Inflammatory macrophage treated with lipopolysaccharide for 1 hour (primary cell): ENCODE measurements at places on chromosomes 1 and 21.

DNA sequence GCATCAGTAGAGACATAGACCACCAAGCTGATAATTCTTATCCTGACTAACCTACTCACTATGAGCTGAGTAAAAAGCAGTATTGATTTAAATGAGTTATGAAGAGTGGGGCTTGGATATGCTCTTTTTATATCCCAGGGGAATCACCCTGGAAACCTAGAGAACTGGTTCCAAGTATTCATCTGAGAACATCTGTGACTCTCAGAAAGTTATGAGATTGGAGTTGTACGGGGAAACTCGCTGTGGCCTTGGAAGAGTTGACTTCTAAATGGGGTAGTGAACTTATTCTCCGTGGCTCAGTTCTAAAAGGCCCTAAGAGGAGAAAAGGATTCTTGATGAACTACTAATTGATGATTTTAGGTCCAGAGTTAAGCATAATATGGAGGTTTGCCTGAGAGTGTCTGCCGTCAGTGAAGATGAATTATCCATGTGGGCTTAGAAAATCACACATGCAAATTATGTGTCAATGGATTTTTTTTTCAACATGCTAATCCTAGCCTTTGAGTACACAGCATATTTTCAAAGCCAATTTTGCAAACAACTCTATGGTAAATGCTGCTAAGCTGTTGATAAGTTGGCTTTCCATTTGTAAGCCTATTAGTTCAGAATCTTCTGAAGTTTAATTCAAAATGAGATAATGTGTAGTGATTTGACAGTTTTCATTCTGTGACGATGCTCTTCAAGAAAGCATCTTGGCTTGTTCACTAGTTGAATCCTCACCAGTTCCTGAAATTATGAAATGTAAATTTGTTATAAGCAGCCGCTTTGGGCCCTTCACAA, 122.7 kb downstream of the FGGY start:
- no peak for DNase-seq

DNA sequence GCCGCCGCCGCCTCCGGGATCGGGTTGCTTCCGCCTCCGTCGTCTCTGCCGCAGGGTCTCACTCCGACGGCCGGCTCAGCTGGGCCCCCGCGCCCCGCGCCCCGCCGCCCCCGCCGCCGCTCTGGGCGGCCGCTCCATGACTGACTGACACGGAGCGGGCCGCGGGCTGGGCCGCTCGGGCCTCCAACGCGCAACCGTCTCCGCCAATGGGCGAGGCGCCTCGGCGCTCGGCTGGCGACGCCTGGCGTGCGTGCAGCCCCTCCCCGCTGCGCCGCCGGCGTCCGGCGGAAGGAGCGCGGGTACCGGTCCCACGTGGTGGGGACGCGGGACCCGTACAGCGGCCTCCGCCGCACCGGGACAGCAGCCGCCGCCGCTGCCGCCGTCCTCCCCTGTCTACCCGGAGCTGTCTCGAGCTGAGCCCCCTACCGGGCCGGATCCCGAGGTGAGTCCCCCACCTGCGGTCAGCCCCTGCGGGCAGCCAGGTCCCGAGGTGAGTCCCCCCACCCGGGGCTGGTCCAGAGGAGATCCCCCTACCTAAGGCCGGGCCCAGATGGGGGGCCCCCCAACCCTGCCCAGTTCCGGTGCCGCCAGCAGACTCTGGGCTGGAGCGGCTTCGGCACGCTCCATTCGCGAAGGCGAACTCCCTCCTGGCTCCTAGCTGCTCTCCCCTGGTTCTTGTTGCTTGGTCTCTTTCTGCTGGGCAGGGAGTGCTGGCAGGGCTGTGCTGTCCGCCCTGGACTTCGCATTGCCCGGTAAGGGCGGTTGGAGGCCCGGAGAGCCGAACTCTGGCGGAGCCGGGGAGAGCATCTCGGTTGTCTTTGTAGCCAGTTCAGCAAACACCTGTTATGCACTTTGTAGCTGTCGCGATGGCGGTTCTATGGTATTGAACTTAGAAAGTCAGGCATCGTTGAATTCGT, at the start of the genes TAF5L and URB2:
Gene TAF5L (minus strand): TSS at position 208 of the 917 bp plus-strand sequence. CDS start 11,640 bp downstream, outside the sequence.
Gene URB2 (plus strand): TSS at position 333 of the 917 bp plus-strand sequence. CDS start 1,387 bp downstream, outside the sequence.
- DNase-seq = peak; percentile 86

- DNase-seq = peak; percentile 56
Observed at GRCh38 chr1:59367301-59368007, 70.6 kb downstream of the FGGY start.

DNA sequence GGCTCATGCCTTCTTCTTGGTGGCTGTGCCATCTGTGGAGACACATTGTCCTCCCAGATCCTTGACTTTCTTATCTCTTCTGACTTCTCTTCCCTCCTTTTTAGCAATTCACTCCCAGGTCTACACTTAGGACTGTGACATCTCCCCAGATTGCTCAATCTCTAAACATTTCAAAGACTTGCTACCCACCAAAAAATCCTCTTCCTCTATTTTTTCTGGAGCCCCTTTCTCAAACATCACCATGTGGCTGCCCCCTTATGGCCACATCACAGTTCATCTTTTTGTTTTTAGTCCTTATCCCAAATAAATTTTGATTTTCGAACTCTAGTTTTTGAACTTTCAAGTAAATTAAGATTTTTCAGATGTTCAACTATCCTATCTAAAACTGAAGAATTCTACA, 148.6 kb upstream of the HOOK1 start:
- no peak for DNase-seq

GRCh38 chr1:14538335-14538734, 60.1 kb upstream of the KAZN start:
- no peak for DNase-seq

DNA sequence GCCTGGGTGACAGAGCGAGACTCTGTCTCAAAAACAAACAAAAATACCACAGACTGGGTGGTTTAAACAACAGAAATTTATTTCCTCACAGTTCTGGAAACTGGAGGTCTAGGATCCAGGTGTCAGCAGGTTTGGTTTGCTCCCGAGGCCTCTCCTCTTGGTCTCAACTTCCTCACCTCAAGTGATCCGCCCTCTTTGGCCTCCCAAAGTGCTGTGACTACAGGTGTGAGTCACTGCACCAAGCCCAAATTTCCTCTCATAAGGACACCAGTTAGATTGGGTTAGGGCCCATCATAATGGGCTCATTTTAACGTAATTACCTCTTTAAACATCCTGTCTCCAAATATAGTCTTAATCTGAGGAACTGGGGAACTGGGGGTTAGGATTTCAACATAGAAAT, 35.5 kb downstream of the MFSD2A start:
- DNase-seq = no peak

GRCh38 chr21:37192019-37192418, 75.1 kb downstream of the VPS26C start:
- no peak for DNase-seq

- no peak for DNase-seq
Observed at GRCh38 chr1:208757846-208758245, 513.7 kb upstream of the PLXNA2 start.

DNA sequence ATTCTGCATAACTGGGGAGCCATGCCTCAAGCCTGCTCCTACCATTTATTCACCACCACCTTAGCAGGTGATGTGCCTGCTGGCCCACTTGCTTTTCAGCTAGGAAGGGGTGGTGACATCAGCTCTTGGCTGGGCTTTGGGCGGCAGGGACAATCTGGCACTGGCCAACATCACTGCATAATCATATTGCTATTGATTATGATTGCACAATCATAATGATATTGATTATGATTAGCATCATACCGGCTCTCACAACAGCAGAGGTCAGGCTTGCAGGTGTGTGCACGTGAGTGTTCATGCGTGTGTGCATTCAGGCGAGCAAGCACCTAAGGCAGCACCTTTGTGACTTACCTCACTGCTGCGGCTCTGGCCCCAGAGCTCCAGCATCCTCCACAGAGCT, 273.8 kb downstream of the AJAP1 start:
- DNase-seq = no peak

GRCh38 chr1:224106568-224107281, 7.2 kb upstream of the FBXO28 start:
- peak; percentile 6 for DNase-seq

GRCh38 chr1:22639286-22639685, 2.9 kb downstream of the C1QA start:
- DNase-seq = no peak

DNA sequence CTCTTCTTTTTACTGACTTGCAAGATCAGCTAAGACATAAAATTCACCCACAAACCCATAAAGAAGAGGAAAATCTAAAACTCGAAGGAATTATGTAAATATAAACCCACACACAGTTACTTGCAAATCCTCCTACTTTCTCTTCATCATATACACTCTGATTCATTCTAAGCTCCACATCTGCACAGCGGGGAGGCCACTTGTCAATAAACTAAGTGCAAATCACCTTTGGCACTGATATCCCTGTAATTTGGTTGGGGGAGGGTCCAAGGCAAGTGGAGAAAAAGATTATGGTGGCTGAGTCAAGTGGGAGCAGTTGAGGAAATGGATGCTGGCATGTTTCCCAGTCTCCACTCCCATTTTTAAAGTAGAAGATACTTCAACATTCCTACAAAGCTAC, 596.5 kb downstream of the MATN1 start:
- no peak for DNase-seq

DNA sequence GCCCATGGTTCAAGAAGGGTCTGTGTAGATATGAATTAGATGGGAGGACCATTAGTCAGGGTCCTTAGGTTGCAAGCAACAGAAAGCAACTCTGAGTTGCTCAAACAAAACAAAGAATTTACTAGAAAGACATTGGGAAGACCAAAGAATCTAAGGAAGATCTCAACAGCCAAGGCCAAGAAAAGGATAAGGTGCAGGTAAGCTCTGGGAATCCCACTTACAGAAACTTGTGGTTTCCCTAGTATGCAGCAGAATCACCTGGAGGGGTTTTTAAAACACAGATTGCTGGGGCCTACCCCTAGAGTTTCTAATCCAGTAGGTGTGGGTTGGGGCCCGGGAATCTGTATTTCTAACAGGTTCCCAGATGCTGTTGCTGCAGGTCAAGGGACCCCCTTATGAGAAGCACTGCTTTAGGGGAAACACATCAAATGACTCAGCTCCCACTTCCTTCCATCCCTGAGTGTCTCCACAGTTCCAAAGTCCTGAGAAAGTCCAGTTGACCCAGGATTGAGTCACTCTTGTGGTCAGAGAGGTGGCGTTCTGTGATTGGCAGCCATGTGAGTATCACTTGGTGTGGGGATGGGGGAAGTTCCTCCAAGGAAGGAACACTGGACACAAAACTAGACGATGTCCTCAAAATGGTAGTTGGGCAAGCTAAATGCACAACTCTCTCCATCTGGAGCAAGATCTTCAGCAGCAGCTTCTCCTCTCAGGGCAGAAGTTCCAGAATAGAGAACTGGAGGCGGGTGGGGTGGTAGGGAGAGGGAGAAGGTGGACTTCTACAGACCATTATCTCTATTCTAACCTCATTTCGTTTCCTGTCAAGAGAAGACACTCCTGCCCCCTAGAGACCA, 24.2 kb upstream of the EYA3 start:
- DNase-seq = peak; percentile 100

DNA sequence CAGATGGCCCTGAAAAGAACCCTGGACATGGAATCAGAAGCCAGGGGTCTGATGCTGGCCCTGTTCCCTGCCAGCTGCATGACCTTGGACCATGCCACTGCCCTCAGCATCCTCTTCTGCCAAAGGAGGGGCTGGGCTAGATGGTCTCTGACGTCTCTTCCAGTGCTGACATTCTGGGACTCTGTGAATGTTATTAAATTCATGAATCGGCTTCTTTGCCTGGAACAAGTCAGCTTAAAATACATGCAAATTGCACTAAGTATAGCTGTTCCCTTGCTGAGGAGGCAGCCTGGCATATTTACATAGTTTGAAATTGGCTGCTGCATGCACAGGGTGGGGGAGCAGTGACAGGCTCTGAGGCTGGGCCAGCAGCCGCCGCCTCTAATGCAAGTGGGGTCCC, 23.8 kb downstream of the KCNA2 start:
- DNase-seq = no peak

DNA sequence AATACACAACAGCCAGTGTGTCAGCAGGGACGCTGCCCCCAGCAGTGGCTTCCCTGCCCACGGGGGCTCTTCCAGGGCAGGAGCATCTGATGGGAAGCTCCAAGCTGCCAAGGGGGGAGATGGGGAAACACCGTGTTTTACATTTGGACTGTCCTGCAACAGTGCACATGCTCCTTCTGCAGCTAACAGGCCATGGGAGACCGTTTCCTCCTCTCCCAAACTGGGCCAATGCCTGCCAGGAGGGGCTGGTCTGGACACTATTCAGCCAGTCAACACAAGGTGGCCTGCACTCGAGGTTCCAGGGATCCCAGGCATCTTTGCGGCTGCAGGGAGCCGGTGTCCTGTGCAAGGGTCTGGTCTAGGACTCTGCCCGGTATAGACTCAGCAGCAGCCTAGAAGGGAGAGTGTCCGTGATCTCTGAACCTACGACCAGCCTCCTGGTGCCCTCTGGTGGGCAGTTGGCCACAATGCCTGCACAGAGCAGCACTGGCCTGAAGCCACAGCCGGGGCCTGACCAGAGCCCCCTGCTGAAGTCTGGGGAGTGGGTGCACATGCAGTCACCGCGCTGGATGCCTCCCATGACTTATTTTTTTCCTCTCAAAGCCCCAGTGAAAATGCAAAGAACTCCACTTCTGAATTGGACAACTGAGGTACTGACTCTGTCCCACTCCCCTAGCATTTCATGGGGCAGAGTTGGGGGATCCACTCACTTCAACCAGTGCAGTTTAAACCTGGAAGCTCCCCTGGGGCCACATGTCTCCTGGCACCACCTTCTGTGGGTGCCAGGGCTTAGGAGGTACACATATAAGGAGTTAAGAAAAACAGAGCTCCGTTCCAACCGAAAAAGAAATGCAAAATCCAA, 33.3 kb downstream of the RCC2 start:
- peak; percentile 22 for DNase-seq

GRCh38 chr1:44348061-44348485, 7.0 kb downstream of the ERI3 start:
- no peak for DNase-seq

DNA sequence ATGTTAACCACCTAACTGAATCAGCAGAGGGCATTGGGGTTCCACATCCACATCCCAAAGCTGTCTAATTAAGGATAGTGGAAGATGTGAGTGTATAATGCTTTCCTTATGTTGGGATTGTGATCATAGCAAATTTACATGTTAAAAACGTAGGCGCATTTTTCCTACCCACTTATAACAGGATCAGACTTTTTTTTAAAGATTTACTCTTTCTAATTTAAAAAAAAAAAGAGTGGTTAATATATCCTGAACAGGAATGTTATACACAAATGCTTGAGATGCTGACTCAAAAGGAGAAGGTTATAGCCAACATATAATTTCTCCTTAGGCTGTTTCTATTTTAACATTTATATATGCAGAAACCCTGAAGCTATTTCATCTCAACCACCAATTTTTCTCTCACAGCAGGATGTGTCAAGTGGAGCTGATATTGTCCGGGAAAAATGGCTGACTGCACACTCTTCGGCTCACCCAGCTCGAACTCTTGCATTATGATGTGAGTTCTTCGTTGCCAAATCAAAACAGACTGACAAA, 40.3 kb downstream of the RGS5 start:
- DNase-seq = no peak

DNA sequence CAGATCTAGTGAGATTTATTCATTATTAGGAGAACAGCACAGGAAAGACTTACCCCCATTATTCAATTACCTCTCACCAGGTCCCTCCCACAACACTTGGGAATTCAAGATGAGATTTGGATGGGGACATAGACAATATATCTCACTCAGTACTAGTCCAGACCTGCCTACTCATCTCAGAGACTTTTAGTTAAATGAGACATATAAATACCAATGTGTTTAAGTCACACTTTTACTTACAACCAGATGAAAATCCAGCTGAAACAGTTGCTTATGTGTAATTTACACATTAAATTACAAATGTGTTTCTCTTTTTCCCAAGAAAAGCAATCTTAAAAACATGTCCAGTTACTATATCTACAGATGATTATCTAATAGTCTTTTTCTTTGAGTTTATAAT, 1145.6 kb downstream of the KCNT2 start:
- no peak for DNase-seq
